ENCODE measurements at places on chromosomes 11 and 22. TPM values are rescaled to one million over a fixed set of nuclear protein-coding genes. Genes with fewer than 3 reads are reported as not detected.

Gene FBLN1
- 3.8 TPM for total RNA-seq

Gene PGA5
- total RNA-seq = 0.18 TPM

Gene YPEL4
- 0.33 TPM for total RNA-seq

Gene POU2AF2
- not detected for total RNA-seq

Gene FZD4
- total RNA-seq = 15.8 TPM

DNA sequence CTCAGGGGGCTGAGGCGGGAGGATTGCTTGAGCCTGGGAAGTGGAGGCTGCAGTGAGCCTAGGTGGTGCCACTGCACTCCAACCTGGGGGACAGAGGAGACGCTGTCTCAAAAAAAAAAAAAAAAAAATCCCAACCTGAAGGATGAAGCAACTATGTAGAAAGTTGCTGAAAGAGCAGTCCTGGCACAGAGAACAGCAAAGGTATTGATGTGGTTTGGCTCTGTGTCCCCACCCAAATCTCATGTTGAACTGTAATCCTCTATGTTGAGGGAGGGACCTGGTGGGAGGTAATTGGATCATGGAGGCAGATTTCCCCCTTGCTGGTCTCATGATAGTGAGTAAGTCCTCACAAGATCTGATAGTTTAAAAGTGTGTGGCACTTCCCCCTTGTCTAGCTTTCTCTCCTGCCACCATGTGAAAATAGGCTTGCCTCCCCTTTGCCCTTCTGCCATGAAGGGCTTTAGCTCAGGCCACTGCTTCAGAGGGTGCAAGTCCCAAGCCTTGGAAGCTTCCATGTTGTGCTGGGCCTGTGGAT, 10.7 kb upstream of the SERPING1 start:
- no peak for DNase-seq

- no peak for DNase-seq
Measured at GRCh38 chr11:120522021-120522420, 10.5 kb downstream of the GRIK4 start.

- DNase-seq = no peak
Measured at GRCh38 chr11:32890843-32891656, 1.6 kb upstream of the QSER1 start.

- no peak for DNase-seq
Measured at GRCh38 chr11:455566-456147, 5.6 kb downstream of the PTDSS2 start.

DNA sequence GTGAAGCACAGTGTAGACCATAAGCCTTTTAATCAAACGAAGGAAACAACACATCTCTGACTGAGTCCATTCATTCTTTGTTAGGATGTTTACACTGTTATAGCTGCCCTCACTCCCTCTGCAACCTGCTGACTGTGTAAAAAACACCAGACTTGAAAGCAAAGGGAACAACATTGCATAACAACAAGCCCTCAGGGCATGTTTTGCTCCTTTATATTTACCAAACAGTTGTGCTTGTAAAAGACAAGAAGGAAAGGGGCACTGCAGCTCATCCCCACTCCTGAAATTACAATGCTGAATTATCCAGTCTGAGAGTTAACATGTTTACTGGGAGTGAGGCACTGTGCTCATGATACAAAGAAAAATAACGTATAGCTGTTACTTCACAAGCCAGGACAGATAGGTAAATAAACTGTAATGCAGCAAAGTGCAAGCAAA, 46.4 kb downstream of the RAB30 start:
- peak; percentile 51 for DNase-seq

- DNase-seq = no peak
Measured at GRCh38 chr11:118213781-118214180, 11.0 kb downstream of the JAML start.

DNA sequence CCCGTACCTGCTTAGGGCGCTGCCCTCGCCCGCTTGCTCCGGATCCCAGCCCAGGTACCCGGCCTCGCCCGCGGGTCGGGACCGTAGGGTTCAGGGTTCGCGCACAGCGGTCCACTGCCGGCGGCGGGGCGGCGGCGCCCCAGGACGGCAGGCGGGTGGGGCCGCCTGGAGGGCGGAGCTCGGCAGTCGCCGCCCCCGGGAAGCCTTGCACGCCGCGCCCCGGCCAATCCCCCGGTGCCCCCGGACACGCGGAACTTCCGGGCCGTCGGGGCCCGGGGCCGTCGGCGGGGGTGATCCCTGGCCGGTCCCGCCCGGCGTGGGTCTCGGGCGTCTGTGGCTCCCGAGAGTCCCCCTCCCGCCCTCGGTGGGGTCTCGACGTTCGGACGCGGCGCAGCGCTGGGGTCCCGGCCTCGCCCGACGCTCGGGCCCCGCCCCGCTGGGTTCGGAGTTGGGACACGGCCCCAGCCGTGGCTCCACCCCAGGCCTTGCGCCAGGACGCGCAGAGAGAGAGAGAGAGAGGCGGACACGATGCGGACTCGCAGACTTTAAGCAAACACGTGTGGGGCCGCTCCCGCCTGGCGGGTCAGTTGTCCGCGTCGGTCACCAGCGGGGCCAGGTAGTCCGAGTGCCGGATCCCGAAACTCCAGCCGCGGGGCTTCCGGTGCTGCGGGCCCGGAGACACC, at the start of gene TYMP:
TSS of gene TYMP (minus strand) at position 116 of the 683 bp plus-strand sequence. CDS start 303 bp downstream, outside the sequence.
- peak; percentile 96 for DNase-seq

DNA sequence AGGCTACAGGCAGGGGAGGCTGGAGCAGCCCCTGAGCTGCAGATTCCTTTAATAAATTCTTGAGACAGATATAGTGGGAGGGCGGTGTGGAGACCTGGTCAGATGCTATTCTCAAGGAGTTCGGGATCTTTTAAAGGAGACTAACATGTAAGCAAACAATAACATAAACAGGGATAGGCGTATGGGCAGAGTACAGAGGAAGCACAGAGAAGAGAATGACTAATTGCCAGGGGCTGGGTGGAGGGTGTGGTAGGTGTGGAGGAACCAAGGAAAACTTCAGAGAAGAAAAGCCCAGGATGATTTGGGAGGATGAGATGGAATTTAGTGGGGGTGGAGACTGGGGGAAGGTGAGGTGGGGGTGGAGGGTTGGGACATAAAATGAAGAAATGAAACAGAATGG, 9.7 kb upstream of the HEPHL1 start:
- no peak for DNase-seq

Measured in left lobe of liver (tissue), 2 donors.